Effector CD4-positive, alpha-beta T cell (primary cell): ENCODE measurements at places on chromosomes 13 and 19.

DNA sequence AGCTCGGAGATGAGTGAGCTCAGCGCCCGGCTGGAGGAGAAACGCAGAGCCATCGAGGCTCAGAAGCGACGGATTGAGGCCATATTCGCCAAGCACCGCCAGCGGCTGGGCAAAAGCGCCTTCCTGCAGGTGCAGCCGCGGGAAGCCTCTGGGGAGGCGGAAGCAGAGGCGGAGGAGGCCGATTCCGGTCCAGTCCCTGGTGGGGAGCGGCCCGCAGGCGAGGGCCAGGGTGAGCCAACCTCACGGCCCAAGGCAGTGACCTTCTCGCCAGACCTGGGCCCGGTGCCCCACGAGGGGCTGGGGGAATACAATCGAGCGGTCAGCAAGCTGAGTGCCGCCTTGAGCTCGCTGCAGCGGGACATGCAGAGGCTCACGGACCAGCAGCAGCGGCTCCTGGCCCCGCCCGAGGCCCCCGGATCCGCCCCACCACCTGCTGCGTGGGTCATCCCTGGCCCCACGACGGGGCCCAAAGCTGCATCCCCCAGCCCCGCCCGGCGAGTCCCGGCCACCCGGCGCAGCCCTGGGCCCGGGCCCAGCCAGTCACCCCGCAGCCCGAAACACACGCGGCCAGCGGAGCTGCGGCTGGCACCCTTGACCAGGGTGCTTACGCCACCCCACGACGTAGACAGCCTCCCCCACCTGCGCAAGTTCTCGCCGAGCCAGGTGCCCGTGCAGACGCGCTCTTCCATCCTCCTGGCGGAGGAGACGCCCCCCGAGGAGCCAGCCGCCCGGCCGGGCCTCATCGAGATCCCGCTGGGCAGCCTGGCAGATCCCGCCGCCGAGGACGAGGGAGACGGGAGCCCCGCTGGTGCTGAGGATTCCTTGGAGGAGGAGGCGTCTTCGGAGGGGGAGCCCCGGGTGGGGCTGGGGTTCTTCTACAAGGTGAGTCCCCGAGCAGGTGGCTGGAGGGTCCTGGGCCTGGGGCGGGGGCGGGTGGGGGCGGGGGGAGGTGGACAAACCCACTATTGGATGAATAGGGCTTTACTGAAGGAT, 16.8 kb downstream of the XAB2 start:
- DNase-seq = no peak

- DNase-seq = no peak
Measured at GRCh38 chr13:36288794-36289391, 8.7 kb downstream of the CCDC169 start.

DNA sequence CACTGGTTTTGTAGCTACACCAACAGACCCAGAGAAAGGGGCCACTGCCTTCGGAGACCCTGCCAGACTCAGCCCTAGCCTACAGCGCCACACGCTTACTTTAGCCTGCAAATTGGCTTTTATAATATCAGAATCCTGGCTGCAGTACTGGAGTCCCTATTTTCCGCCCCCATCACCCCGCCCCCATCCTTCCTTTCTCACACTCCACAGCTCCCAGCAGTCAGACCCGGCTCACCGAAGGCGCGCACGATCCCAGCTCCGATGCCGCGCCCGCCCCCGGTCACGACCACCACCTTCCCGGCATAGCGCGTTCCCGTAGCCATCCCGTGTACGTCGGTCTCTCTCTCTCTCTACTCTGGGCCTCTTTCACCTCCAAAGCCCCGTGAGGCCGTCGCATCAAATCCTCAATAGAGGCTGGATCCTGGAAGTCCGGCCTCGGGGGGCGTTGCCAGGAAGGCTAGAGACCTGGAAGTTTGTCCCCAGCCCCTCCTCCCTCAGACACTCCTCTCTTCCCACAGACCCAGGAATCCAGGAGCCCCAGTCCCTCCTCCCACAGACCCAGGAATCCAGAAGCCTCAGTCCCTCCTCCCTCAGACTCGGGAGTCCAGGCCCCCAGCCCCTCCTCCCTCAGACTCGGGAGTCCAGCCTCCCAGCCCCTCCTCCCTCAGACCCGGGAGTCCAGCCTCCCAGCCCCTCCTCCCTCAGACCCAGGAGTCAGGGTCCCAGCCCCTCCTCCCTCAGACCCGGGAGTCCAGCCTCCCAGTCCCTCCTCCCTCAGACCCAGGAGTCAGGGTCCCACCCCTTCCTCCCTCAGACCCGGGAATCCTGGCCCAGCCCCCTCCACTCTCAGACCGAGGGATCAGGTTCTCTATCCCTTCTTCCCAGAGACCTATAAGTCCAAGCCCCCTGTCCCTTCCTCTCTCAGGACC, at the start of gene HSD17B14:
HSD17B14 (minus strand) TSS at position 403 of the 929 bp plus-strand sequence; CDS start at position 323, 80 bp downstream.
- no peak for DNase-seq

GRCh38 chr13:26529441-26529840, 28.0 kb upstream of the WASF3 start:
- no peak for DNase-seq
